NCI-H2029 (cell line): ENCODE measurements at places on chromosomes 16 and 17.

- DNase-seq, result peak; percentile 25
Observed at GRCh38 chr17:75152922-75153779, 1.2 kb downstream of the JPT1 start.

DNA sequence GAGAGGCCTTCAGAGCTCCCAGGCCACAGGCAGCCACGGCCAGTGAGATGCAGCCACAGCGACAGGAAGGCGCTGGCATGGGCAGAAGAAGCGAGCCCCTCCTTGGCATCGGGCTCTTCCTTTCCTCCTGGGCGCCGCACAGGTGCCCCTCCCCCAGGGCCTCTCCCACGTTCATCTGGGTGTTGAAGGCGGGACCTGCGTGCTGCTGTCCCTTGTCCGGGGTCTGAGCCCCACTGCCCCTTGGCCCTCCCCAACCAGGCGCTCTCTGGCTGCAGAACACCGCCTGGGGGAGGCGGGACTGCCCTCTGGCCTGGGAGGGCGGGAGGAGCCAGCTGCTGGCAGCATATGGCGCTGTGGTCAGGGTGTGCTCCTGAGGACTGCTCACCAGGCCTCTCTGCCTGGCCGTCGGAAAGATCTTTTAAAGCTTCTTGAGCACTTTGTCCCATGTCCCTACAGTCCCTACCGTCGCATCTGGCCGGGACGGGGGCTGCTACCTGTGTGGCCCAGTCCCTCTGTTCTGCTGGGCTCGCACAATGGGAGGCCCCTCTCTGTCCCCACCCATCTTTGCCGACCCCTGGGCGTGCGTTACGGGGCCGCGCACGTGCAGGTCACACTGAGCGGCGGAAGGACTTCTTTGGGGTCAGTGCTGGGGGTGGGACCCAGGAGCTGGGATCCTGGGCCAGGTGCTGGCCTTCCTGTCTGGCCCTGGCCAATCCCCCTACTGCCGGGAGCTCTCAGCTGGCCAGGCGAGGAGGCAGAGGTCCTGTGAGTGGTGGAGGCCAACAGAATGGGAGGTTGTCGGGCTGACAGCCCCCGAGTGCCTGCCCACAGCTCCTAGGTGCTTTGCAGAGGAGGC is 1.7 kb downstream of the SLC25A10 start:
- no peak for DNase-seq

- DNase-seq, result peak; percentile 4
Observed at GRCh38 chr17:47949946-47950345, 7.7 kb downstream of the PRR15L start.

- no peak for DNase-seq
Observed at GRCh38 chr16:86427433-86427851, 82.9 kb upstream of the FOXF1 start.
